ENCODE measurements at places on chromosomes 3 and 15.
A peak's percentile ranks its signal among the peaks of the same experiment; 100 is the strongest.

GRCh38 chr3:150370122-150370602, 37.9 kb upstream of the TSC22D2 start:
- no peak for DNase-seq

GRCh38 chr3:185699927-185700326, 113.8 kb downstream of the SENP2 start:
- DNase-seq, result no peak

DNA sequence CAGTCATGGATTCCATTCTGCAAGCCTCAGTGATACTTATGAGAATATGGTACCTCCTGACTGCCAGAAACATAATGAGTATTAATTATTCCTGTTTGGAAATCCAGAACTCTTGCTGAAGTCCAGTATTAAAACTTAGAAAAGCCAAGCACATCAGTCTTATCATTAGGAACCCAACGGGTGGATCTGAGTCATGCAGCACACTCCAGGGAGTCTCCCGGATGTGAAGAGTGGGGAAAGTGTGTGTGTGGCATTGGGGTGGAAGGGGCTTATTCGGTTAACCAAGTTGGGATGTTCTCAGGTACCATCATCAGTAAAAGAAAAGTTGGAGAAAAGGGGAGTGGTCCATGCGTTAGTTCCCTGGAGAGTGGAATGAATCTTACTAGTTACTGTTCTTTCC, 181.1 kb downstream of the PLCL2 start:
- DNase-seq, result no peak

GRCh38 chr3:49729966-49730609, 6.3 kb upstream of the GMPPB start:
- no peak for DNase-seq

- no peak for DNase-seq
Observed at GRCh38 chr3:193711166-193711485, 118.1 kb downstream of the OPA1 start.

- no peak for DNase-seq
Observed at GRCh38 chr3:700514-700913, 392.3 kb upstream of the CNTN6 start.

DNA sequence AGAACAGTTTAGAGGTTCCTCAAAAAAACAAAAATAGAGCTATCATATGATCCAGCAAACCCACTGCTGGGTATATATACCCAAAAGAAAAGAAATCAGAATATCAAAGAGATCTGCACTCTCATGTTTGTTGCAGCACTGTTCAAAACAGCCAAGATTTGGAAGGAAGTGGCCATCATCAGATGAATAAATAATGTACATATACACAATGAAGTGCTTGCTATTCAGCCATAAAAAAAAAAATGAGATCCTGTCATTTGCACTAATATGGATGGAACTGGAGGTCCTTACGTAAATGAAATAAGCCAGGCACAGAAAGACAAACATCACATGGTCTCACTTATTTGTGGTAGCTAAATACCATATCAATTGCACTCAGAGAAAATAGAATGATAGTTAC, 58.4 kb downstream of the SCAPER start:
- DNase-seq, result no peak

- DNase-seq, result no peak
Observed at GRCh38 chr15:56839641-56840040, 78.8 kb upstream of the TCF12 start.

DNA sequence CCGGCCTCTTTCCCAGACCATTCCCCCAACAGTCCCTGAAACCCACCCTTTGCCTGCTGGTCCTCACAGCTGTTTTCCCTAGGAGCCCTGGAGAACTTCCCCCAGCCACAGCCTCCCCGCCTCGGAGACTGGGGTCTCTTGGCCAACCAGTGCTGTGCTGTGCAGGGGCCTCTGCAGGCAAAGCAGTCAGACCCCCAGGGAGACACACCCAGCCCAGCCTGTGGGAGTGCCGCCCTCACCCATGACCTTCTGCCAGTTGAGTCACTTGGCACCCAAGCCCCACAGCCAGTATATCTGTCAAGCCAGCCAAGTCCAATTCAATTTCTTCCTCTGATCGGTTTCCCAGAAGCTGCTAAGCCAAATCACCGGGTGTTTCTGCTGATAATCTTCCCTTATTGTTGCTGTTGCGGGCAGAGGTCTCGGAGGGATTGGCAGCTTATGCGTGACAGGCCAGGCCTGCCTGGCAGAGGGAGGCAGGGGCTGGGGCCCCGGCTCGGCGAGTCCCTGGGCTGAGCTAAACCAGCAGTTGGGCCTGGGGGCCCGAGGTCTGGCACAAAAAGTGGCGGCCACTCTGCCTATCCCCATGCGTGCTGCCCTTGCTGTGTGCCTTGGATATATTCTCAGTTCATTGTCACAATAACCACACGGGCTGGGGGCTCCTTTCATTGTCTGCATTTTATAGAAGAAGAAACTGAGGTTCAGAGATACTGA, 65.6 kb upstream of the SLC6A1 start:
- DNase-seq, result no peak

GRCh38 chr3:118447339-118447738, 587.3 kb downstream of the IGSF11 start:
- DNase-seq, result no peak

GRCh38 chr15:33699691-33700447, 268.4 kb upstream of the CHRM5 start:
- no peak for DNase-seq

GRCh38 chr3:39707314-39707909, 102.0 kb upstream of the MYRIP start:
- DNase-seq, result no peak

- DNase-seq, result no peak
Observed at GRCh38 chr15:71511796-71512681, 298.3 kb upstream of the NR2E3 start.

DNA sequence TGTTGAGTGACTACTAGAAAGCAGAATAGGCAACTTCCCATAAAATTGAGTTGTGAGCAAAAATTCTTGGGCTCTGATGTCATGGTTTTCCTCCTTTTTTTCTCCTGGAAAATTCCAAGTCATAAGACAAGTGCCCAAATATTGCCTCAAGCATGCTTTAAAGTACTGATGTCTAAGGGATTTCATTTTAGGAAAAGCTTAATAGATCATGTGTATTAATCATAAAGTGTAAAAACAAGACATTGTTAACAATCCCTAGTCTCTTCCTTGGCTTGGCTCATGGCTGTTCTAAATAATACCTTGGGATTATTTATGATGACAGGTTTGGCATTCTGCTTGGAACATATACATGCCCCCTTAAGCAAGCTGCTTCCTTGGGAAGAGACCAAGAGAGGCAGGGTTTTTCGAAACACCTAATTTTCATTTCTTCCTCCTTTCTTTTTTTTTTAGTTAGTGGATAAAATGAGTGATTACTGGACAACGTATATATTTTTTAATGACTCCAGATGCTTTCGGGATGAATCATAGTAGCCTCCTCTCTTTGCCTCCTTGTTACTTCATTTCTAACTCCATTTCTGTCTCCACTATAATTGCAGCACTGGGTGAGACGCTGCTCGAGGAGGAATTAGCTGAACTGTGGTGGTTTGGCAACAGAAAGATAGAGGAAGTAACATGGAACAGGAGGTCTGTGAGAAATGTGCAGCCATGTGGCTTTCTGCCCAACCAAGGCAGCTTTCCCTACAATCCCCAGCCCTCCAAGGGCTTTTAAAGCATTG, 104.9 kb downstream of the TPRG1 start:
- DNase-seq, result no peak

- no peak for DNase-seq
Observed at GRCh38 chr3:196686436-196686835, 25.6 kb downstream of the CEP19 start.

GRCh38 chr3:58154626-58155449, 55.9 kb downstream of the DNASE1L3 start:
- no peak for DNase-seq

DNA sequence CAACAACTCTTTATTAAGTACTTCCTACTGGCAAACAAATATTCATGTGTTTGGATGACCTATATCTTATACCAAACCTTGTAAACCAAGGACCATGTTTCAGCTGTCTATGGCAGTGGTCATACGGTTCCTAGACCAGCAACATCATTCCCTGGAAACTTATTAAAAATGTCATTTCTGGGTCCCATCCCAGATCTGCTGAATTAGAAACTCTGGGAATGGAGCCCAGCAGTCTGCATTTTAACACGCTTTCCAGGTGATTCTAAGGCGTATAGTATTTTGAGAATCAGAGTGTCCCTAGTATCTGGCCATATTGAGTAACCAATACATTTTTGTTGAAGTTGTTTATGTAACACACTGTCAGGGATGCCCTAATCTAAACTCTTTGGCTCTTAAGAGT, 363.4 kb upstream of the LRRC3B start:
- no peak for DNase-seq

DNA sequence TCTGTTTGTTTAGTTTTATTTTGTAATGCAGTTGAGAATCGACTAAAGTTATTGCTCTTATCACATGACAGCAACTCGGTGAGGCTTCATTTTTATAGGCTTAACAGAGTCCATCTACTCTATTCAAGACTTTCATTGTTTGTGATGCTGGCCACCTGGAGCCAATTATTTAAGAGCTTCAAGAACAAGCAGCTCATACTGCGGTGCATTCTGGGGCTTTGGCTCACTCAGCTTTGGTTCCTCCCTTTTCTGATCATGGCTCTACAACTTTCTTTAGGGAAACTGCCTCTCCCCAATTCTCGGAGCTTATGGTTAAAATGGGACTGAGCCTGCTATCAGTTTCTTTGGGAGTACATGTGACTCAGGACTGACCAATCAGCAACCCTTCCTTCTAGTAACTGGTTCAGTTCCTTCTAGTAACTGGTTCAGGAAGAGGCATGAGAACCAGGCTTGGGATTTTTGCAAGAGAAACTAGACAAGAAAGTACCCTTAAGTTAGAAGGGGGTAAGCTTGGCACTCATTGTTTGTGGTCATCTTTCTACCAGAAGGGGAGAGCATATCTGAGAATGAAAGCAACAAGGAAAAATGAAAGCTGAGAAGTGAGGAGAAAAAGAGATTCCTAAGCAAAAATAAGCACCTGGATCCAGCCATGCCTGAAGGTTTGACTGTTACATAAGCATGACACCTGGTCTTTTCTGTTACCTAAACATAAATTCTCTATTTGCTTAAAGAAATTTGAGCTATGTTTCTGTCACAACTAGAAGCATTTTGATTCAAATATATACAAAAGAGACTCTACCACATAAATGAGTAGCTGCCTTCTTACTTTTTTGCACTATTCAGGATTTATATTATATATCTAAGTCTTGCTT, 24.1 kb upstream of the ARHGEF3 start:
- no peak for DNase-seq

DNA sequence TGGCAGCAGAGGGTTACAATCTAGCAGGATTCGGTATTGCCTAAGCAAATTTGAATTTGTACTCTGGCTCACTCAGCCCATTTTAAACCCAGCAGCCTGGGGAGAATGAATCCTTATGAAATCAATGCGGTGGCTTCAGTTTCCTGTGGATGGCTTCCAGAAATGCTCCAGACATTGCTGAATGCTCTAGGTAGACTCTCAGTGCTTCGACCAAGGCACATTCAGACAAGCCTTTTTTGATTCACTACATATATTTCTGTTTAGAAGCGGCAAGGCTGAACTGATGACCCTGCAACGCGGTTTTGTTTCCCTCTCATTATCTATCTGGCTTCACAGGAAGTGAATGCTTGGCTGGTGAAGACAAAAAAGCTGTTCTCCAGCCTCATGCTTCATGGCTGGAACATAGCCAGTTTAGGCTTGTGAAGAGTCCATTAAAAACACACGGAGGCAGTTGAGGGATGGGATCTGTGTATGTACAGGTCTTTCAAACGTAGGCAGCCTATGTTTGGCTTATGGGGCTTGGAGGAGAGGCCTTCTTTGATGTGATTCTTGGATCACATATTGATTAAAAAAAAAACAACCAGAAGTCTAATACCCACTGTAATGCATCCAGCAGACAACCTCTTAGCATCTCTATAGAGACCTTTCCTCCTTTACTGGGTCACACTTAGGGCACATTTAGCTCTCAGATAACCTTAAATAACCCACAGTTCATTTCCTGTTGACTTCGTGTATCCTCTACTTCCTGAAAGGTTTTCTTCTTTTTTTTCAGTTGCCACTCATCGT, 400.2 kb upstream of the TBL1XR1 start:
- peak; percentile 74 for DNase-seq

- DNase-seq, result no peak
Observed at GRCh38 chr3:145942052-145942451, 218.9 kb downstream of the PLOD2 start.

GRCh38 chr15:60411774-60412425, 14.1 kb upstream of the ANXA2 start:
- no peak for DNase-seq

DNA sequence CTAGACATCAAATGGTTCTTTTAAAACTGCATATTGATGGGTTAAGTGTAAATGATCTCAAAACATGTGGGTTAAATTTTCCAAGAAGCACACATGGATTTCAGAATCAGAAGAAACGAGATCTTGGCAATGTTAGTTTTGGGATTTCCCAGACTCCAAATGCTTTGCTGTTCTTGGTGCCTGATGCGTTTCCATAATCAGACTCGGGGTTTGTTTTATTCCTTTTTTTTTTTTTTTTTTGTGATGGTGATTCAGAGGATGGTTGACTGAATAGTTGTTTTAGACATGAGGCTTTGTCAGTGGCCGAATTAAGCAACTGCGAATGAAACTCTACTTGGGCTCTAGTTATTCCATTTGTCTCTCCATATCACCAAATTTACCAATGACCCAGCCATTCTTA, 52.2 kb upstream of the FAM98B start:
- no peak for DNase-seq

GRCh38 chr3:160006282-160007163, 17.9 kb downstream of the IL12A start:
- DNase-seq, result peak; percentile 43

GRCh38 chr3:5264896-5265770, 77.6 kb downstream of the EDEM1 start:
- DNase-seq, result no peak

DNA sequence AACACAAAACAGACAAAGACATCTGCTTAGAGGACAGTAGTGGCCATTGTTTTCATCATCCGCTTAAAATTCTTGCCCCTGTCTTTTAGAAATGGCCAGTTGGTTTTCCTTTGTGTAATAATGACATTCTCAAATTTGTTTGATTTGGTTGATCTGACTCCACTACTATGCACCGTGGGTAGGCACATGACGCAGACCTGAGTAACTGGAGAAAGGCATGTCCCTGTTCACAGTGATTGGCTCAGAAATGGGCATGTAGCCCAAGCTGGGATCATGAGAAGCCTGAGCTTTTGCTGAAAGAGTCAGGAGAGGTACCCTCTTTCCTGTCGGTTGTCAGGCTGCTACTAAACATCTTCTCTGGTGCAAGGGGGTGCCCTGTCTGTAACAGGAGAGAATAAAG, 36.6 kb upstream of the MAGI1 start:
- no peak for DNase-seq

GRCh38 chr3:185583925-185584324, 2.2 kb upstream of the SENP2 start:
- DNase-seq, result no peak

GRCh38 chr15:46127361-46127874, 492.6 kb downstream of the SQOR start:
- DNase-seq, result no peak

GRCh38 chr3:108281670-108282069, 14.7 kb upstream of the HHLA2 start:
- no peak for DNase-seq

GRCh38 chr15:65305150-65305758, 777 bp downstream of the RNU5B-1 start:
- no peak for DNase-seq
